ENCODE measurements at places on chromosomes 13 and 19.
A peak's percentile ranks its signal among the peaks of the same experiment; 100 is the strongest.

DNA sequence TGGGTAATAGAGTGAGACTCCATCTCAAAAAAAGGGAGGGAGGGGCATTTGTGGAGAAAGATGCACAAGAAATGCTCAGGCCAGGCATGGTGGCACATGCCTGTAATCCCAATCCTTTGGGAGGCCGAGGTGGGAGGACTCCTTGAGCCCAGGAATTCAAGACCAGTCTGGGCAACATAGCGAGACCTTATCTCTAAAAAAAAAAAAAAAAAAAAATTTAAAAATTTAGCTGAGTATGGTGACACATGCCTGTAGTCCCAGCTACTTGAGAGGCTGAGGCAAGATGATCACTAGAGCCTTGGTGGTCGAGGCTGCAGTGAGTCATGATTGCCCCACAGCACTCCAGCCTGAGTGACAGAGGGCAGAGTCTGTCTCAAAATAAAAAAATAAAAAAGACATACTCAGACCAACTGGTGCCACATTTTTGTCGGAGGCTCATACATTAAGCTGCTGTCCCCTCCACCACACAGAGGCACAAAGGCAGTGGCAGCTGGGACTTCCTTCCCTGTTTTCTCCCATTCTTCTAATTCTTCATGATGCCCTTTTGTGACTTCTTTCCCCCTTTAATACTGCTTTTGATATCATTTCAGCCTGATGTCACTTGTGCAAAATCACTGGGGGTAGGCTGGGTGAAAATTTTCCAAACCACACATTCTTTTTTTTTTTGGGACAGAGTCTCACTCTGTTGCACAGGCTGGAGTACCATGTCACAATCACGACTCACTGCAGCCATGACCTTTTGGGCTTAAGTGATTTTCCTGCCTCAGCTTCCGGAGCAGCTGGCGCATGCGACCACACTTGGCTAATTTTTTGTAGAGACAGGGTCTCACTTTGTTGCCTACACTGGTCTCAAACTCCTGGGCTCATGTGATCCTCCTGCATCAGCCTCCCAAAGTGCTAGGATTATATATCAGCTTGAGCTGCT is 26.8 kb upstream of the CXCL17 start:
- DNase-seq: peak; percentile 47

- no peak for DNase-seq
Observed at GRCh38 chr19:33432446-33433170, 59.1 kb downstream of the CEBPG start.

- peak; percentile 77 for DNase-seq
Observed at GRCh38 chr19:2096034-2096479, at the start of gene MOB3A. Gene MOB3A, minus strand, starts transcription at chr19:2096326. Its CDS starts 17,766 bp downstream, at chr19:2078560.

DNA sequence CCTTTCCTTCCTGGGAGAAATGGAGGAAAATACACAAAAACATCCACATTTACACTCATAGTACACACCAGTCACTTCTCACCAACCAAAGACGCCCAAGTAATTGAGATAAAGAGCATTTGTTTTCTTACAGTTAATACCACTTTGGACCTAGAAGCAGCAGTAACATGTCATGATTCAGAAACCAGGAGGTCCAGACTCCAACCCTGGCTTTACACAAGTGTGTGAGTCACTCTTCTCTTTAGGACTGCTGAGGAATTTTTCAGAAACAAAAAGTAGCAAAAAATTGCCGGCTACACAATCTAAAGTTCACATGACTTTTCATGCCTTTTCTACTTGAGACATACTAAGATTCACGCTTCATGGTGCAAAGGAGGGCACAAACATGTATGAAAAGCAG is 42.1 kb downstream of the TUBGCP3 start:
- no peak for DNase-seq

- DNase-seq: no peak
Observed at GRCh38 chr19:29767039-29767735, 44.6 kb upstream of the CCNE1 start.

GRCh38 chr13:100291624-100292023 is 202.7 kb downstream of the PCCA start:
- no peak for DNase-seq

DNA sequence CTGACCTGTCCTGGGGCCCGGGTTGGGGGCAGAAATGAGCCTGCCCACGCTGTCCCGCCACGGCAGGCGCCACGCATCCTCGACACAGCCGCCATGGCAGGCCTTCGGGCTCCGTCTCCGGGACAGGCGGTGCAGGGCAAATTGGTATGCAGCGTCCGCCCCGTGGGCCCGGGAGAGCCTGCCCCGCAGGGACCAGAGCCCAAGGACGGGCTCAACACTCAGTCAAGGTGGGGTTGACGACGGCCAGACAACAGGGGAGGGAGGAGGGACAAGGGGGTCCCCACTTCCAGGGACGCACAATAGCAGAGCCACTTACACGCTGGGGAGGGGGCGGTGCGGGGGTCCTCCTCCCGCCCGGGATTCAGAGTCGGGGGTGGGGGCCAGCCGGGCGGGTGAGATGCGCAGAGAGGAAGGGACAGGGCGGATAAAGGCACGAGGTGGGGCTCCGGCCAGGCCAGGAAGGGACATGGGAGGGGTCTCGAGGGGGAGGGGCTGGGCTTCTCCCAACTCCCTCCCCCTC is 1.2 kb downstream of the CTXN1 start:
- DNase-seq: no peak

DNA sequence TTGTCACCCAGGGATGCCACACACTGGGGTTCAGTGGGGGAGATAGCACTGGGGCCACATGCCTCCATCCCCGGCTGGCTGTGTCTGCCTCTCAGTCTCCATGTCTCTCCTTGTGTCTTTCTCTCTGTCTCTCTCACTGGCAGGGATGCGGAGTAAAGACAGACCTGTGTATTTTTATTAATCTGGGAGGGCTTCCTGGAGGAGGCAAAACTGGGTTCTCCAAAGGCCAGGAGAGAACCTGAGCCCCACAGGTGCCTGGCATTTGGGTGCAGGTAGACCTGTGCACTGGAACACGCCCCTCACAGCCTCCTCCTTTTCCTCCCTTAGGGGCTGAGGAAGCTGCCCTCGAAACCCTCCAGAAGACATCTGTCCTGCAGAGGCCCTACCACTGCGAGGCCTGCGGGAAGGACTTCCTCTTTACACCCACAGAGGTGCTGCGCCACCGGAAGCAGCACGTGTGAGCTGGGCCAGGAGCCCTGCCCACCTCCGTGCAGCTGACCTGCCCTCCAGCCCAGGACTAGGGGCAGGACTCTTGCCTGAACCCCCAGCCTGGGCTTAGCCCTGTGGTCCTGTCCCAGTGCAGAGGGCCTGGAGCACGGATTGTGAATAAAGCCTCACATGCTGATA is 32.7 kb downstream of the DHX34 start:
- DNase-seq: peak; percentile 59

- no peak for DNase-seq
Observed at GRCh38 chr13:112438515-112438914, 62.4 kb downstream of the SPACA7 start.

DNA sequence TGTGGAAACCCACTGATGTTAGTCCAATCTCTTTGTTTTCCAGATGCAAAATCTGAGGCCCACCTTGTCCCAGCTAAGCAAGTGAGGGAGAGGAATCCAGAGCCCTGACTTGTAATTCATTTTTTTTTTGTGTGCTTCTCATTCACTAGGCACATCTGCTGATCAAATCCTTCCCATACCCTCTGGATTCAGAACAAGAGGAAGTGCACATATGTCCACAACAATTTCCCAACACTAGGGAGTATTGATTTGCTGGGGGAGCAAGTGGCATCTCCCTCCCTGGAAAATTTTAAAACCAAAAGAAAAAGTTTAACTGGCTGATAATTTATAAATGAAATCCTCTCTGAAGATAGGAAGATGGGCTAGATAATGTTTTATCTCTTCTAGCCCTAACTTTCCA is 94.6 kb upstream of the RFC3 start:
- no peak for DNase-seq

DNA sequence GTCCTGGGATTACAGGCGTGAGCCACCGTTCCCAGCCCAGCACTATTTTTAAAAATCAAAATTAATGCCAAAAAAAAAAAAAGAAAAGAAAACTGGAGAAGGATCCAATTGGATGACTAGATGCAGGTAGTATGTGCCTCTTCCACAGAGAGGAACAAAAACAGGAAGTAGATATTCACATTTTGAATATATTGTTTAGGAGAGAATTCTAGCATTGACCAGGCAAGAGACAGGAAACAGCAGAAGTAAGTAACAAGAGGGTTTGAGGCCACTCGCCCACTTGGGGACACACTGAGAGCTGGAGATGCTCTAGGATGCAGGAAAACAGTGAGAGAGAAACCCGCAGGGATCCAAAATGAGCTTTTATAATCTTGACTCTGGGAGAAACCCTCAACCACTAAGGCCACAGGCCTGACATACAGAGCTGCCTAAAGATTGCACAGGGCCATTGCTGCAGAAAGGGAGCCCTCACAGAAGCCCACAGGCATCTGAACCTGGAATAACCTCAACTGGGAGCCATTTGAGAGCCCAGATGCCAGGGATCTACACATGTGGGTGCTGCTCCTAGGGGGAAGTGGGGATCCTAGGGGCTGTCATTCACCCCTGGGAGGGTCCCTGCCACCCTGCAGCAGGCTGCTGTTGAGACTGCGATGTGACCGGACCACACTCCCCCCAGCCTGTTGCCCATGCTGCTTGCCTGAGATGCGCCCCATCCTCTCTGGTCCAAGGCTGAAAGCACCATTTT is 28.2 kb downstream of the IGFL2 start:
- no peak for DNase-seq

DNA sequence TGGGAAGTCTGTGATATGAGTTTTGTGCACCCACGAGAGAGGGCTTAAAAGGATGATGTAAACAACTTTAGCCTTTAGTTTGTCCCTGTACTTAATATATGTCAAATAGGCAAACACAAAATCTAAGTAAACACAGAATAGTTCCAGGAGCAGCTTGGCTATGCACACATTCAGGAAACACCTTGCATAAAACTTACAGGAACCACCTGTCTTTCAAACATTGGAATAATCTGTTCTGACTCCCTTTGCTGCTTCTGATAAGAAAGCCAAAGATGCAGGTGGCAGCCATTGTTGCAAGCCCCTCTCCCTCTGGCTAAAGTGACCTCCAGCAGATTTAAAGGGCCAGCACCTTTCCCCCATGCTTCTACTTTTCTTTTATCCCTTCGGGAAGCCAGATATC is 4.7 kb downstream of the EEF1AKMT1 start:
- DNase-seq: peak; percentile 11

GRCh38 chr19:19642506-19643157 is 825 bp downstream of the GMIP start:
- no peak for DNase-seq

DNA sequence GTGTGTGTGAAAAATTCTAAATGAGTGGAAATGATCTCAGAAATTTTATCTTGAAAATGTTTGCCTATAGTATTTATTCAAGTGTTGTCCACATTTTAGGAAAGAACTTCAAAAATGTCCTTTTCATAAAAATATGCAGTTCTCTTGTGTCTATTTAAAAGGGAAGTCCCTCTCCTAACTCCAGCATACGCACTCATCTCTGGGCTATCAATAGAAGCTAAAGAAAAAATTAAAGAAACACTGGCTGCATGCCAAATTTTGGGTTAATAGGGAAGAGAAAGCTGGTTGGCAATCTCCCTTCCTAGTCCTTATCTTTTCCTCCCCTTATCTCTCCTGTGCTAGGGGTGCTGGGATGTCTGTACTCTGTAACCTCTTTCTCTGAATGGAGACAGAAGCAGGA is 313.3 kb downstream of the ENOX1 start:
- DNase-seq: no peak

- DNase-seq: no peak
Observed at GRCh38 chr19:29311191-29311790, 98.3 kb upstream of the UQCRFS1 start.

DNA sequence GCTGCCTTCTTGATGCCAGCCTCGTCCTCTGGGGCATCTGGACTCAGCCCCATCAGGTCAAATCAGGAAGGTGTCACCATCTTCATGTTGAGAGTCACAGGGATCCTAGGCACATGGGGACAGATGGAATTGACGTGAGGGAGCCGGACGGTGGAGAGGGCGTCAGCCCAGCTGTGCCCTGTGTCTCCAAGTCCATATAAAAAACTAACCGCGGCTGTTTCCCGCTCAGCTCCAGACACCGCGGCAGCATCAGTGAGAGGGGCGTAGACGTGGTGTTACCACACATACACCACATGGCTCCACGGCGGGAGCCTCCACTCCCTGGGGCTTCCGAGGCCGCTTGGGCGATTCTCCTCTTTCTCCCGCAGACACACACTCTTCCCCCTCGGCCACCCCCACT is 5.6 kb upstream of the PRR36 start:
- DNase-seq: no peak

- no peak for DNase-seq
Observed at GRCh38 chr19:29587518-29587986, 18.5 kb upstream of the POP4 start.

DNA sequence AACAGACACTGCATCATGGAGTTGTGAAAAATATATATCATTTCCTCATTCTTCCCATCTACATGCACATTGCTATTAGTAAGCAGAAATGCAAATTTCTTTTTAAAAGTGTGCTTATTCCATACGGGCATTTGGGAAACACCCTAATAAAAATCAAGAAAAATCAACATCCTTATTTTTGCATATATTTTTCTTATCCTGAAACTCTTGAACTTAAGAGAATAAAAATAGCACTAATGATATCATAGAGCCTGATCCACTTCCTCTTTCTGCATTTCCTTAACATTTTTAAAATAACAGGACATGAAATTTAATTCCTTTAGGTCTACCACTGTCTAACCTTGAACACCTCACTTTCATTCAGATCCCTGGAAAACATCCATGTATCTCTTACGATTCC is 123.3 kb downstream of the VWA8 start:
- DNase-seq: no peak

DNA sequence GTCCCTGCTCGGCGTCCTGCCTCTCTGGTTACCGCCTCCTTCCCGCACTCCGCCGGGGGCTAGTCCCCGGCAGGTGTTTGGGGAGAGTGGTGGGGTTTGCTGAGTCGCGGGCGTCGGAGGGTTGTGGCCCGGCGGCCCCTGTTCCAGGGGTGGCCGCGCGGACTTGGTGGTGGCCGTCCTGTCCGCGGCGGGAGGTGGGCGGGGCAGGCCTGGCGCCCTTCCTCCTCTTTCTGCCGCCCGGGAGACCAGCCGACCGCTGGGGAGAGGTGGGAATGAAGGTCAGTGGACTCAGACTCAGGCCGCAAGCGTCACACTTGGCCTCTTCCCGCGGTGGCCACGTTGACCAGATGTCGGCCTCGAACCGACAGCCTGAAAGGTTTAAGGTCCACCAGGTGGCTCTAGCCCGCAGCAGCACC is 61.8 kb downstream of the ZNF723 start:
- no peak for DNase-seq

Data from GF-D8 (cell line).